Stimulated activated naive CD8-positive, alpha-beta T cell treated with anti-CD3 and anti-CD28 coated beads, Interleukin-15, Interleukin-2, amounts not matched to agents 100 U/mL and 50 U/mL, for 24 hours (primary cell): ENCODE measurements at places on chromosomes 7 and 10.

- DNase-seq = no peak
Measured at GRCh38 chr10:47406870-47407691, 23.0 kb upstream of the ZNF488 start.

- no peak for DNase-seq
Measured at GRCh38 chr10:44801383-44802327, 109.5 kb upstream of the TMEM72 start.

DNA sequence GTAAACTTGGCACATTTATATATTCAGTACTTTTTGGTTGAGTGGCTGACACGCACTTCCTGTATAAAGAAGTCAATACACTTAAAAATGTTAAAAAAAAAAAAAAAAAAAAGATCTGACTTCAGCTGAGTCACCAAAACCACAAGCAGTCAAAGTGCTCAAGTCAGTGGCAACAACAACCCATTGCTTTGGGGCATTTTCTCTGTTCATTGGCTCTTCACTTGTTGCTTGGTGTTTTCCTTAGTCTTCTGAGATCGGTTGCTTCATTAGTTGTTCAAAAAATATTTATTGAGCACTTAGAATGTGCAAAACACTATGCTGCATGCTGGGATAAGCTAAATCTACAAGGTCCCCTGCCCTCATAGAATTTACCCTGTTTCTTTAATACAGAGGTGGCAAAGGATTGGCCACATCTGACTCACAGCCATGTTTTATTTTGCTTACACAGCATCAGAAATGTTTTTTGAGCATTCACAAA is 63.7 kb downstream of the ZNRF2 start:
- peak; percentile 32 for DNase-seq

- no peak for DNase-seq
Measured at GRCh38 chr10:118584181-118584954, 11.1 kb downstream of the PRLHR start.

DNA sequence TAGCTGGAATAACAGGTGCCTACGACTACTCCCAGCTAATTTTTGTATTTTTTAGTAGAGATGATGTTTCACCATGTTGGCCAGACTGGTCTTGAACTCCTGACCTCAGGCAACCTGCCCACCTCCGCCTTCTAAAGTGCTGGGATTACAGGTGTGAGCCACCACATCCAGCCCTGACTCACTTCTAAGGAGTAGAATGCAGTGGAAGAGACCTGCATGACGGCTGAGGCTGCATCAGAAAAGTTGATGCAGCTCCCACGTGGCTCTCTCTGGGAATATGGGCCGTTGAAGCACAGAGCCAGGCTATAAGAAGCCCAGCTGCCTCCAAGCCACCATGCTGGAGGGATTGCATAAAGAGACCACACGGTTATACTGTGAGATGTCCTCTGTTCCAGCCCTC is 21.6 kb upstream of the ASL start:
- no peak for DNase-seq

DNA sequence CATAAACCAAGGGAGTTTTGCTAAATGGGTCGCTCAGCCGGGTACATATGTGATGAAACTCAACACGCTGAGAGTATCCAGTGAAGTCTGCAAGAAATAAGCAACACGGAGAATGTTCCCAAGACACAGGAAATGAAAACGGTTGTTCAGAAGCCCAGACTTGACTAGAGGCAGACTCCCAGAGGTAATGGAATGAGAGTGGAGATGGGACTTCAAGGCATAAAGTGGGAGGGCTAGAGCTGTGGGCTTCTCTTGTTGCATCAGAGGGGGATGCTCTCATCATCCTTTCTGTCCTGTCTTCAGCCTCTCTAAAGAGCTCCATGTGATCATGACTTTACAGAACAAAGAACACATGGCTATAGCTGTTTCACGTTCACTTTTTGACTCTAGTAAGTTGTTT is 88.3 kb downstream of the BAMBI start:
- DNase-seq = no peak

GRCh38 chr10:27908231-27908630 is 90.6 kb downstream of the ODAD2 start:
- DNase-seq = no peak

GRCh38 chr7:19284596-19285300 is 139.5 kb upstream of the FERD3L start:
- DNase-seq = no peak

DNA sequence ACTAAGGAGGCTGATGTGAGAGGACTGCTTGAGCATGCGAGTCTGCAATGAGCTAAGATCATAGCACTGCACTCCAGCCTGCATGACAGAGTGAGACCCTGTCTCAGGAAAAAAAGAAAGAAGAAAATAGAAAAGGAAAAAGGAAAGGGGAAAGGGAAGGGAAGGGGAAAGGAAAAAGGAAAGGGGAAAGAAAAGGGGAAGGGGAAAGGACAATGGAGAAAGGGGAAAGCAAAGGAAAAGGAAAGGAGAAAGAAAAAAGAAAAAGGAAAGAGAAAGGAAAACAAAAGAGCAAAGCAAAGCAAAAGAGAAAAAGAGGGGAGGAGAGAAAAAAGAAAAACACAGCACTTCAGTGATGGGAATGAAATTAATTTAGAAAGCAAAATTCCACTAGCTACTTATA is 179.3 kb downstream of the SRPK2 start:
- no peak for DNase-seq

DNA sequence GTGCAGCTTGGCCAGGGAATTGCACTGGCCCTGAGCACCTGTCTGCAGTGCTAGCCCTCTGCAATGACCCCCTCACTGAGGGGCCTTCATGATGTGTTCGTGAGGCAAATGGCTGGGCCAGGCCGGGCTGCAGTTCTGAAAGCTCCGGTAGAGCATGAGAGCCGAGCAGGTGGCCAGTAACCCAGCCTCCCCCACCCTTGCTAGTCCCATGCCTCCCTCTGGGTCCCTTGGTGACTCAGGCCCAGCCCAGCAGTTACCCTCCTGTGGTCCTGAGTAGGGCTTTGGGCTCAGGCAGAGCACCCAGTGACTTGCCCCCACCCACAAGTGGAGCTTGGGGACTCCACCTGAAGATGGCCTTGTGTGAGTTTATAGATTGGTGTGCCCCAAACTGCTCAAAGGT is 16.1 kb upstream of the CSGALNACT2 start:
- no peak for DNase-seq

- no peak for DNase-seq
Measured at GRCh38 chr7:133428326-133428725, 175.4 kb downstream of the EXOC4 start.

- DNase-seq = no peak
Measured at GRCh38 chr7:111012799-111013675, 77.9 kb upstream of the LRRN3 start.

DNA sequence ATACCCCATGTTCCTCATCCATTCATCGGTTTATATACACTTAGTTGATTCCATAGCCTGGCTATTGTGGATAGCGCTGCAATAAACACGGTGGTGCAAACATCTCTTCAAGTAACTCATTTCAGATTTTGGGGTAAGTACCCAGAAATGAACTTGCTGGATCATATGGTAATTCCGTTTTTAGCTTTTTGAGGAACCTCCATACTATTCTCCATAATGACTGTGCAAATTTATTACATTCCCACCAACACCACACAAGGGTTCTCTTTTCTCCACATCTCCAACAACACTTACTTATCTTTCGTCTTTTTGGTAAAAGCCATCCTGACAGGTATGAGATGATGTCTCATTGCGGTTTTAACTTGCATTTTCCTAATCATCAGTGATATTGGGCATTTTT is 3.7 kb downstream of the NPFFR1 start:
- DNase-seq = no peak

GRCh38 chr7:4796453-4796852 is 21.0 kb downstream of the AP5Z1 start:
- DNase-seq = no peak
